ENCODE measurements at places on chromosomes 1 and 21.

DNA sequence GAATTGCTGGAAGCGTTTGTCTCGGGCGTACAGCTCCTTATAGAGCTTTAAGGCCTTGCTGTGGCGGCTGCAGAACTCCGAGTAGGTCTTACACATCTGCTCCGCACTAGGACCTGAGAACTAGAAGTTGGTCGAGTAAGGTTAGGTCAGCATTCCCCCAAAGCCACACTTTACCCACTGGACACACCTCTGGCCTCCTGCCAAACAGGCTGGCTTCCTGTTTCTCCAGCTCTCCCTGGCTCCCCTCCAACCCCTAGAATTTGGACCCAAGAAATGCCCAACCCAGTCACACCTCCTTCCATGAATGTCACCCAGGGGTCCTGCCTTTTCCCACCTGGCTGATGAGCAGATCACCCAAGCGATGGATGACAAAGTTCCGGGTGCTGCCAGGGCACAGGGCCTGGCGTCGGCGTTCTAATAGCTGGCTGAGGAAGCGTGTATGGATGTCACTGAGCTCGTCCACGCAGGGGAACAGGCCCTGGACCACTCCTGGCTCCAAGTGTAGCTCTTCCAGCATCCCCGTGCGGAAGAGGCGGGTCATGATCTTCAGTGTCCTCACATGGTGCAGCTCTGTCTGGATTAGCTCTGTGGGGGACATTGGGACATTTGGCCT lies 15.6 kb downstream of the ARHGEF2 start:
- no peak for DNase-seq

GRCh38 chr1:9843576-9843945 lies 19.8 kb upstream of the CLSTN1 start:
- DNase-seq, result no peak

DNA sequence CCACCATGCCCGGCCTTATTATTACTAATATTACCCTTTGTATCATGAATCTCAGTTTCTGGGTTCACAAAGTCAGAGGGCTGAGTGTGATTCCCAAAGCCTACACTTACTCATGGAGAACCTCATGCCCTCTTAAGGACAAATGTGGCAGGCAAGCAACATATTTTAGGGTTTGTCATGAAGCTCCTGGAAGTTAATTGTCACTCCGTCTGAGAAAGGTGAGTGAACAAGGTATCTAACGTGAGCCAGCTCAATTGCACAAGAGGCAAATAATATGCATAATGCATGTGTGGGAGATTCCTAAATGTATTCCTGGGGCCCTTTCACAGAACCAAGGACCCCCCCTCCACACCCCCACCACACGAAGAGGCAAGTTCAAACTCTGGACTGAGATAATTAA lies 10.1 kb upstream of the TIAM1 start:
- no peak for DNase-seq

DNA sequence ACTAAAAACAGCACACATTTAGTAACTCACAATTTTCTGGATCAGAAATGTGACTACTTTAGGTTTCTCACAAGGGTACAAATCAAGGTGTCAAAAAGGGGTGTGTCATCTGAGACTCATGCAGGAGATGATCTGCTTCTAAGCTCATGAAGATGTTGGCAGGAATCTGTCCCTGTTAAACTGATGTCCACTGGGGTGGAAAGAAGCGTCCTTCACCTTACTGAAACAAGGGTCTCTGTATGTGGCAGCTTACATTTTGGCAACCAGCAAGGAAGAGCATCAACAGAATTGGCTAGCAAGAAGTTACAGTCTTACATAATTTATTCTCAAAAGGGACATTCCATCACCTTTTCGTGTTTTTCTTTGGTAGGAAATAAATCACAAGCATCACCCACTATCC lies 1223.8 kb downstream of the AMY1C start:
- no peak for DNase-seq

- DNase-seq, result no peak
Measured at GRCh38 chr1:3170561-3171453, 101.8 kb downstream of the PRDM16 start.

Measured in AG04449 (cell line).